ENCODE measurements at places on chromosomes 1 and 21. TPM values are rescaled to one million over a fixed set of nuclear protein-coding genes. Genes with fewer than 3 reads are reported as not detected.

DNA sequence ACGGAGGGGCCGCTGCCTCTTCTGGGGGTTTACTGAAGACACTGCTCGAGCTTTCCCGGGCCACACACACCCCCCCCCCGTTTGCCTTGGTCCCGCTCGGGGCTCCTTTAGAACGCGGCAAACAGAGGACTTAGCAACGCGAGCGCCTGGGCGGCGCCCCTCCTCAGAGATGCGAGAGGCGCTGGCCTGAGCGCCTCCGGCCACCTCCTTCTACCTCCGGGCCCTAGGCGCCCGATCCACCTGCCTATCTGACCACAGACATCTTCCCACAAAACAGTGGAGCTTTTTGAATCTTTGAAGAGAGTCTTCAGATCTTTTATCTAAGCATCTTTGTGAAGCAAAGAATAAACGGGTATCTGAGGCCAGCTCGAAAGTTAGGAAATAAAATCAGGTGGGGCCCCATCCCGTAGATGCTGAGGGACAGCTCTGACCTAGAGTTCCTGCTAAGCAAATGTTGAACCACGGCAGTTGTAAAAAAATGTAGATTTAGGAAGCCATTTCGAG, 436 bp upstream of the TTLL7 start:
- no peak for DNase-seq

DNA sequence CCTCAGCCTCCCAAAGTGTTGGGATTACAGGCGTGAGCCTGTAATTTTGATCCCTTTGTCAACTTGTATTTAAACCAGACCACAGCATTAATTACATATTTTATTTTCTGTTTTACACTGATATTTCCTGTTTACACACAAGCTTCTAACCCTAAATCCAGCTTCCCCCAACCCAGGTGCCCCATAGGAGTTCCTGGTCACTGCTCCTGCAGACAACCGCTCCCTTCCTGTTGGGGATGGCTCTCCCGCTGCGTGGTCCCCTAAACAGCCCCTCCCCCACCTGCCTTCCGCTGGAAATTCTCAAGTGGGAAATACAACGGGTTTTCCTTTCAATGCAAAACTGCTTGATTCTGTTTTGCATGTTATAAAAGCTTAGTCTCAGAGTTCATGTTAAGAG, 3.7 kb downstream of the CSTB start:
- DNase-seq: no peak

DNA sequence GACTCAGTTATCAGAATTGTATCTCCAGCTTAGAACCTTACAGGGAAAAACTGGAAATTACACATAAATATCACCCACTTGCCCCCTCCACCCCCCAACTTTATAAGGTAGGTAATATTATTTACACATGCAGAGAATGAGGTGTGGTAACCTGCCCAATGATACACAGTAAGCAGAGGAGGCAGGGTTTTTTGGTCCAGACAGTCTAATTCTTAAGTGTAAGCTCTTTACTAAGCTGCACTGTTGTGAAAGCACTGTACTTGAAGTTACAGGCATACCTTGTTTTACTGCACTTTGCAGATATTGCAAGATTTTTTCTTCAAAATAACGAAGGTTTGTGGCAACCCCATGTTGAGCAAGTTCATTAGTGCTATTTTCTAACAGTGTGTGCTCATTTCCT, 24.8 kb upstream of the MYOCOS start:
- DNase-seq: no peak

Gene TIE1
- total RNA-seq: not detected

- DNase-seq: no peak
These were observed 68.5 kb downstream of the TMEM200B start for GRCh38 chr1:29055160-29055559.

GRCh38 chr1:210506689-210507088, 178.0 kb downstream of the HHAT start:
- no peak for DNase-seq

Gene CLCA4
- total RNA-seq: not detected

Gene SFN
- not detected for total RNA-seq

DNA sequence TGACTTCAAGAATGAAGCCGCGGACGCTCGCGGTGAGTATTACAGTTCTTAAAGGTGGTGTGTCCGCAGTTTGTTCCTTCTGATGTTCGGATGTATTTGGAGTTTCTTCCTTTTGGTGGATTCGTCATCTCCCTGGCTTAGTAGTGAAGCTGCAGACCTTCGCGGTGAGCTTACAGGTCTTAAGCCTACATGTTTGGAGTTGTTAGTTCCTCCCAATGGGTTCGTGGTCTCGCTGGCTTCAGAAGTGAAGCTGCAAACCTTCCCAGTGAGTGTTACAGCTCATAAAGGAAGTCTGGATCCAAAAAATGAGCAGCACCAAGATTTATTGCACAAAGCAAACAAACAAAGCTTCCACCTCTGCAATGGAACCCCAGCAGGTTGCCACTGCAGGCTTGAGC, 14.7 kb downstream of the LDLRAD1 start:
- no peak for DNase-seq

DNA sequence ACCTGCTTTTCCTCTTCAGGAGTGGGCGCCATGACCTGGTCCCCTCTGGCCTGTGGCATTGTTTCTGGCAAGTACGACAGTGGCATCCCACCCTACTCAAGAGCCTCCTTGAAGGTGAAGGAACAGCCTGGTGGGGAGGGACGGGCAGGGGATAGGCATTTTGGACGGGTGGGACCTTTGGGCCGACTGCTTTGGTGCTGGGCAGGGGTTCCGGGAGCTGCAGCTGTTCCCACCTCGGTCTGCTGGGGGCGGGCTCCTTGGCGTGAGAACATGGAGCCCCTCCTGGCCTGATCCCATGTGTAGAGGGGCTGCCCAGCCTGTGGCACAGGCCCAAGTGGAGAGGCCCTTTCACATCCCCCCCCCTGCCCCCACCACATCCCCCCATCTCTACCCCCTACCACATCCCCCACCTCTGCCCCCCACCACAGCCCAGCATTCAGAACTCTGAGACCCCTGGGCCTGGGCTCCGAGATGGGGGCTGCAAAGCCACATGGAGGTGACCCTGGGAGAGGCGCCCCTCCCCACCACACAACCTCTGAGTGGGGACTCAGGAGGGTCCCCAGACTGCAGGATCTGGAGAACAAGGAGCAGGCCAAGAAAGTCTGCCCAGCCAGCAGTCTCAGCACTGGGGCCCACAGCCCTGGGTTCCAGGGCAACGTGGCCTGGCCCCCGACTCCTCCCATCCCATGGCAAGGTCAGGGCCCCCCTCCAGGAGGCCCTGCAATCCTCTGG, 50.0 kb downstream of the KCNAB2 start:
- no peak for DNase-seq

- no peak for DNase-seq
These were observed 17.0 kb downstream of the KDM5B start for GRCh38 chr1:202791077-202791747.

DNA sequence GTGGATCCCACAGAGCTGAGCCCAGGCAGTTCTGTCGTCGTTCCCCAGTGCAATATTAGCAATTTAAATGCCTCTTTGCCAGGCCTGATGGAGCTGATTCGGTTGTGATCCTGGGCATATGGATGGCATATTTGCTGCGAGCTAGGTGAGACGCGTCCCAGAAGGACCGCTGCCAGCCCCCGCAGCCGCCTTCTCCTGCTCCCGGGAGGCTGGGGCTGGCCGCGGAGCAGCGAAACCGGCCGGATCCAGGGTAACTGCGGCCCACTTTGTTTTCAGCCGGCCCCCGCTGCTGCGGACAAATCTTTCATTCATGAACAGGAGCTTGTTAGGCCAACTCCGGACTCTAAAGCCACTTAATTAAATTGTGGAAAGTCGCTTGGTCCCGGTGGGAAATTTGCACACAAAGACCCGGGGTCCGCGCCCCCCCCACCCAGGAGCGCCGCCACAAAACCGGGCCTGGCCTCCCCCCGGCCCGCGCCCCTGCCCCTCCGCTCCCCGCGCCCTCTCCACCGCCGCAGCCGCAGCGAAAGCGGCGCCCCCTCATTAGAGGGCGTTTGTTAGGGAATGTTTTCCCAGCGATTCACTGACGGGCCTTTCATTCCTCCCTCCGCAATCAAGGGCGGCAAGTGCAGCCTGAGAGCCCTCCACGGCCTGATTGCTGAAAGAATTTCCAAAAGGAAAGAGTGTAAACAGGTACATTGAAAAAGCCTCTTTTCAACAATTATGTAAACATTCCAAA, 383.3 kb downstream of the RRAGC start:
- DNase-seq: peak; percentile 73

DNA sequence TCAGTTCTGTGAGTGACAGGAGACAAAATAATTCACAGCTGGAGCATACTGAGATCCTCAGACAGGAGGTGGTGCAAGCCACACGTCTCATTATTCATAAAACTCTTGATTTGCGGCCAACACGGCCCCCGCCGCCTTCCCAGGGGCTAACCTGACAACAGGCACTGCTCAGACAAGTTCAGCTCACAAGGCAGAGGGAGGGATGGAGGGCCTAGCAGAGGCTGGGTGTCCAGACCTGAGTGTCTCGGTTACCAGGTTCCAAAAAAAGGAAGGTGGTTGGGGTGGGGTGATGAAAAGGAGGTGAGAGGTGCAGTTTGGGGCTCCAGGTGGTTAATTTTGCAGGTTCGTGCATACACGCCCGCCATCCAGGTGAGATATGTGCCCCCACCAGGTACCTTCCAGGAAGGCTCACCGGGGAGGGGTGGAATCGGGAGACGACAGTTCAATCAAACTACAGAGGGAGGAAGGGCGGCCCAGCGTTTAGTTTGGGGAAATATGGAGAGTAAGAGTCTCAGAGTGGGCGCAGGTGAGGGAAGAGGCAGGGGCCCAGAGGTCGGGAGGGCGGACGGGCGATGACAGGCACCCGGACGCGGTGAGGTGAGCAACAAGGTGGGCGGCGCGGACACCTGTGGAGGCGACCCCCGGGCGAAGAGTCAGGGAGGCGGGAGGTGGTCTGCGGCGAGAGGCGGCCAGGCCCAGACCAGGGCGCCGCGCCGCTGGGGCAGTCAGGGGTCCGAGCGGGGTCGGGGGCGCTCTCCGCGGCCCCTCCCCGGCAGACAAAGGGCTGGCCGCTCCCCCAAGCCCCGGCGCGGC, 629 bp downstream of the CTNNBIP1 start:
- DNase-seq: no peak

Gene CFHR4
- not detected for total RNA-seq

DNA sequence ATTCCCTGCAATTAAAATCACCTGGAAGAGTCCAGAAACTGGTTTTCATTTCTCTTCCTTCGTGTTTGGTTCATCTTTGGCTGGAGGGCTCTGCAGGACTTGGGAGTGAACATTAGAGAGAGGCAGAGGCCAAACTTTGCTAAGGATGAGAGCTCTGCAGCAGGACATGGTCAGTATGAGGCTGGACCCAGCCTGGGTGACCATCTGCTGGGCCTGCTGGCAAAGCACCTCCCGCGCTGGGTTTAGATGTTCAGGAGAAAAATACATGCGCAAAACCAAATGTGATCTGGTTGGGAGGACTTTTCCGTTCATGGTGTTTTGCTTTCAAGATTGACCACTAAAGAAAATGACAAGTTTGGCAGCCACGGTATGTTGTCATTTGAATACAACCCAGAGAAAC, 15.9 kb downstream of the KAZN start:
- DNase-seq: no peak

DNA sequence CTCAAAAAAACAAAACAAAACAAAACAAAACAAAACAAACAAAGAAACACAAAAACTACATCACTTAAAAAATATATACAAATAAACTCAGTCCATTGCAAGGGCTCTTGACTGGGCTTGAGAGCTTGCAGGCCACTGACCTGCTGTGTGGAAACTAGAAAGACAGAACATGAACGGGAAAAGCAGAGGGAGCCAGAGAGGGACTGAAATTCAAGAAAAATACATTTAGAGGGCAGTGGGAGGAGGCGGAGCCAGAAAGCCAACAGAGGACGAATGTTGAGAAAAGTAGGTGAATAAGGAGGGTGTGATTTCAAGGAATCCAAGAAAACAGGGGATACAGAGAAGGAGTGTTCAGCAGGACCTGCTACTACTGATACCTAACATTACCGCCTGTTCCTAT, 41.4 kb upstream of the PLA2G2C start:
- no peak for DNase-seq

GRCh38 chr1:204560590-204561150, 44.5 kb downstream of the MDM4 start:
- DNase-seq: no peak

DNA sequence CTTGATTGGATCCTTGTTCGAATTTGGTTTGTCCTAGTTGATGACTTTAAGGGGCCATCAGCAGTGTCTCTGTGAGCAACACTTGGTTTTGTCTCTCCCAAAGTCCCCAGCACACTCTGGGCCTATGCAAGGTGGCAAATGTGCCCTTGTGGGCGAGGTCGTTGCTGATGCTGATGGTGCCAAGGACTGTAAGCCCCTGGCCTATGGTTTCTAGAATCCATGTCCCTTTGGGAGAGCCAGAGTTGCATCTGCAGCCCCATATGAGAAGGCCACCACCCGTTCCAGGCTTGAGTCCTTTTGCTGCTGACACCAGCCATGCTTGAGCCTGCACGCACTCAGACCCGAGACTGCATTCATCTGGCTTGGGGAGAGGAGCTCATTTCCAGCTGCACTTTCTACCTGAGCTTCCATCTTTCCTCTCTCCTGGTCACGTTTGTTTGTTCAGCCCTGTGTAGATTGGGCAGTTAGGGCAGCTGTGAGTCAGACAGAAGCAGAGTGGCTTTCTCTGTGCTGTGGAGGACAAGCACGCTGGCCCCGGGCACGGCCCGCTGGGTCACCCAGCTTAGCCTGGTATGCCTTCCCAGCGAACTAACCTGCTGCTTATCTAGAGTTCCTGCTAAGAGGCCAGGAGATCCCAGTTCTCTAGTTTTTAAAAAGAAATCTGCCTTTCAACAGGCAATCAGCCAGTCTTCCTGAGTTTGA, 52.1 kb upstream of the CSF3R start:
- DNase-seq: no peak

Gene FMO4
- total RNA-seq: 4.1 TPM

Gene CFHR5
- not detected for total RNA-seq

- no peak for DNase-seq
These were observed 9.0 kb upstream of the IFFO2 start for GRCh38 chr1:18965206-18966173.

DNA sequence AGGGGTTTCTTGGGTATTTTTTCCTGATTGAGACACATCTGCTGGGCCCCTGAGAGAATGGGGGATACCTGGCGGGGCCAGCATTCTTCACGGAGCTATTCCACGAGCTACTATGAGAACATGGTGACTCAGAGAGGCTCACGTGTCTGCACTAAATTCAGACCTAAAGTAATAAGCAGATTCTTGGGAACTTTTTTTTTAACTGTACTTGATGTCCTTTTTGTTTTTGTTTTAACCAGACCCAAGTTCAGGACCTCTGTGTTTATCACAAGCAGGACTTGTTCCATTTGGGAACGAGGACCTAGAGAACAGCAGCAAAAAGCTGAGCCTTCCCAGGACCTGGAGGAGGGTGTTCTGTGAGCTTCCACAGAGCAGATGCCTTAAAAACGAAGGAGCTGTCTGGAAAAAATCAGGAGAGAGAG, 44.0 kb downstream of the EVA1C start:
- no peak for DNase-seq

Gene UMODL1
- 0.68 TPM for total RNA-seq

DNA sequence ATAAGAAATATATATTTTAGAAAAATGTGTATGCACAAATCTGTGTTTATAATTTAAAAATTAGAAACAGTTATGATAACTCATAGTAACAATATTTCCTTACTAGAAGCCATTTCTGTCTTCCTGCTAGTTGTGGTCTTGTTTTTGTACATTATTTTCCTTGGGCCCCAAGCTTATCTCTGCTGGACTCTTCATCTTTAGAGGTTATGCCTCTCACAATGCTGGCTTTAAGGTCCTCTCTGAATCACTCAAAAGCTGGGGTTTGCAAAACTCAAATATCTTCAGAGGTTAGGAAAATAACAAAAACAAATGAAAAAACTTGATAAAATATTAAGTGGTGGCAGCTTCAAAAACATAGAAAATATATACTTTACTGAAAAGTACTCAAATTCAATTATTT, 133.8 kb downstream of the PTPRC start:
- no peak for DNase-seq

Measured in osteocyte (in vitro differentiated cells).